ENCODE measurements at places on chromosomes 11 and 22.

GRCh38 chr11:10490032-10490397 is 35.0 kb downstream of the AMPD3 start:
- DNase-seq, result no peak

GRCh38 chr11:122642472-122642922 is 13.0 kb upstream of the UBASH3B start:
- no peak for DNase-seq

GRCh38 chr11:120511116-120511819 is at the start of gene GRIK4:
TSS of gene GRIK4 (plus strand) at chr11:120511748. CDS start at chr11:120660319, 148,571 bp downstream.
- DNase-seq, result peak; percentile 89

- DNase-seq, result no peak
These were observed 5.6 kb upstream of the PRG2 start for GRCh38 chr11:57395905-57396623.

- no peak for DNase-seq
These were observed 108.1 kb upstream of the THY1 start for GRCh38 chr11:119531056-119531455.
